WTC11 (cell line): ENCODE measurements at places on chromosomes 12 and 14. TPM values are rescaled to one million over a fixed set of nuclear protein-coding genes. Genes with fewer than 3 reads are reported as not detected.

DNA sequence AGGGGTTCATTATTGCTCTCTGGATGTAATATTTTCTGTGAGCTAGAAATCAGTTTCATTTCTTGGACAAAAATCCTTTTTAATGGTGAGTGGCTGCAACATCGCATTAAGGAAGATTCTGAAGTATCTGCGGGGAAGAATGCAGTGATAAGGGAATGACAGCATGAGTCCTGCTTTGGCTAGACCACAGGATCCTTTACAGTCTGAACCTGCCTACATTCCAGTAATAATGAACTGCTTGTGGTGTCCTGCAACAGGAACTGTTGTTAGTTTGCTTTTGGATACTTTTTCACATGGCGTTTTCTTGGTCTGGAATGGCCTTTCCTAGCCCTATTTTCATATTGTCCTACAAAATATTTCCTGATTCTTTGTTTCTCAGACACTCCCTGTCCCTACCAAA, 15.7 kb downstream of the MDM2 start:
- H3K27me3 ChIP-seq: no peaks in the 10 kb centered on the region
- no peak for DNase-seq
- H3K27ac ChIP-seq: no peak overlapping the region
- H3K4me3 ChIP-seq: no peak overlapping the region
- peaks cover 68% of the 10 kb centered on the region for H3K36me3 ChIP-seq
- no peaks in the 10 kb centered on the region for H3K4me1 ChIP-seq

- no peak overlapping the region for H3K4me3 ChIP-seq
- peaks cover 11% of the 10 kb centered on the region for H3K4me1 ChIP-seq
Measured at GRCh38 chr14:60630129-60630528, 19.1 kb downstream of the SIX1 start.

GRCh38 chr14:65824285-65824977, 411.9 kb downstream of the FUT8 start:
- H3K27me3 ChIP-seq: peaks cover 3% of the 10 kb centered on the region; the same call in 1 of the 2 replicates
- DNase-seq: peak; percentile 60
- H3K36me3 ChIP-seq: no peaks in the 10 kb centered on the region
- H3K4me3 ChIP-seq: no peak overlapping the region
- H3K27ac ChIP-seq: no peak overlapping the region

GRCh38 chr14:44782775-44783238, 178.9 kb downstream of the KLHL28 start:
- H3K4me1 ChIP-seq: no peaks in the 10 kb centered on the region
- no peak overlapping the region for H3K4me3 ChIP-seq
- no peaks in the 10 kb centered on the region for H3K36me3 ChIP-seq
- no peak overlapping the region for H3K27ac ChIP-seq
- no peak for DNase-seq

GRCh38 chr14:81276073-81277069, 55.6 kb upstream of the GTF2A1 start:
- H3K4me1 ChIP-seq: peaks cover 32% of the 10 kb centered on the region
- peaks cover 25% of the 10 kb centered on the region for H3K36me3 ChIP-seq
- no peaks in the 10 kb centered on the region for H3K27me3 ChIP-seq
- DNase-seq: no peak
- H3K4me3 ChIP-seq: no peak overlapping the region

DNA sequence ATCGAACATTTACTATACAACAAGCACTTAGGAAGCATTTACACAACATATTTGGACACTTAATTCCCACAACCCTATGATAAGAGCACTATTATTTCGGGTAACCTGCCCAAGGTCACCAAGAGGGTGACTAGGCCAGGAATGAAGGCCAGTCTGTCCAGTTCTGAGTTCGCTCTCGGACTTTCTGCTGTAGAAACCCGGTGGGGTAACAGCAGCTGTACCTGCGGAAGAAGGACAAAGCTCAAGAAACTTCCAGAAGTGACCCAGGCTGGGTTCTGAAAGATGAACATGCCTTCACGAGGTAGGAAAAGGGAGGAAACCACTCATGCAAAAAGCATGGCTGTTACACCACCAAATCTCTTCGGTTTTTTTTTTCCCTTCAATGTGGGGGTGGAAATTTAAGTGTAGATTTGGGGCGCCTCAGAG, 10.8 kb downstream of the PLA2G1B start:
- H3K27ac ChIP-seq: peak overlapping the region; percentile 68
- H3K27me3 ChIP-seq: peaks cover 5% of the 10 kb centered on the region
- peak overlapping the region; percentile 80 for H3K4me3 ChIP-seq

- no peaks in the 10 kb centered on the region; the same call in 1 of the 2 replicates for H3K27me3 ChIP-seq
- DNase-seq: no peak
- peaks cover 7% of the 10 kb centered on the region for H3K4me1 ChIP-seq
- no peaks in the 10 kb centered on the region for H3K36me3 ChIP-seq
Measured at GRCh38 chr14:21056520-21057163, 980 bp upstream of the RNASE8 start.

GRCh38 chr12:104578453-104578852, 121.7 kb downstream of the CHST11 start:
- H3K36me3 ChIP-seq: peaks cover 4% of the 10 kb centered on the region
- H3K4me3 ChIP-seq: no peak overlapping the region
- H3K27ac ChIP-seq: no peak overlapping the region
- H3K27me3 ChIP-seq: no peaks in the 10 kb centered on the region
- H3K4me1 ChIP-seq: peaks cover 20% of the 10 kb centered on the region

The DYNC1H1 gene
- 382 to 438 TPM (median 392 TPM) in 3 replicates for total RNA-seq

The LRRIQ1 gene
- 0.46 to 1.3 TPM (median 0.82 TPM) in 3 replicates for total RNA-seq

The SLC5A8 gene
- total RNA-seq: 0.05 to 0.07 TPM in 2 of 3 replicates, not detected in the other

The CELA1 gene
- not detected in 3 replicates for total RNA-seq

The TRHDE gene
- total RNA-seq: 1.6 to 5.5 TPM (median 3.8 TPM) in 3 replicates

The COL2A1 gene
- 18.2 to 24.3 TPM (median 20.9 TPM) in 3 replicates for total RNA-seq
